Activated CD4-positive, alpha-beta T cell treated with anti-CD3 and anti-CD28 coated beads, Interleukin-2, amount 10 ng/mL, durations not matched to agents 24 days and 14 days (primary cell): ENCODE measurements at places on chromosomes 1 and 21.

- H3K4me3 ChIP-seq = no peak overlapping the region
- H3K27me3 ChIP-seq = no peaks in the 10 kb centered on the region
- H3K4me1 ChIP-seq = peaks cover 14% of the 10 kb centered on the region
- H3K36me3 ChIP-seq = peaks cover 15% of the 10 kb centered on the region
- no peak for DNase-seq
Observed at GRCh38 chr1:227778401-227778947, 37.0 kb upstream of the PRSS38 start.

DNA sequence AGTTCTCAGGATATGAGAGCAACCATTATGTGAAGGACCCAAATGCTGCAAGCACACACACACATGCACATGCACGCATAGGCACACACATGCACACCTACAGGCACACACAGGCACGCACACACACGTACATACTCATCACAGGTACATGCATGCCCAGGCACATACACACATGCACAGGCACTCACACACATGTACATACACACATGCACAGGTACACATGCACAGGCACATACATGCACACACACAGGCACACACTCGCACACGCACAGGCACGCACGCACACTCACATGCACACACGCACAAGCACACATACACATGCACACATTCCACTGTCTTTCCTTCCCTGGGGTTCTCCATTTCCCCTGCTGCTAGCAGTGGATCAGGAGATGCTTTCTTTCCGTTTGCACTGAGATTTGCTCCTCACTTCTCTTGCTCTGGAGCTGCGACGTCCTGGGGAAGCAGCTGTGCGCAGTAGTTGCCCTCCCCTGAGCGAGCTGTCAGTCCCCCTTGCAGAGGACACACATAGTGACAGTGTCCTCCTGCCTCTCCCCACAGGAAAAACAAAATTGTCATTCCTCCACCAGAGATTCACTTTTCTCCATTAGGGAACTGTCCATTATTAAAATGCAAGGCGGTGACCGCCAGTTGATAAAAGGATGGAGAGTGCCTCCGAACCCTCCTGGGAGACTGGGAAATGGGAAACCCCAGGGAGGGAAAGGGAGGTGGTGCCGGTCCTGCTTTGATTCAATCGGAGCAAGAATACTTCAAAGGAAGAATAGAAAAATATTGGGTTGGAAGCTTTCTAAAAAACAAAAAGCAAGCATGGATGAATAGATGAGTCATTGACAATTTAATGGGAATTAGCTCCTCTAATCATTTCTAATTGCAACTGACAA is 69.5 kb downstream of the WDR4 start:
- H3K4me3 ChIP-seq = no peak overlapping the region
- peaks cover 34% of the 10 kb centered on the region for H3K27me3 ChIP-seq
- DNase-seq = no peak
- no peak overlapping the region for H3K27ac ChIP-seq

GRCh38 chr21:30233228-30234020 is 17.5 kb upstream of the CLDN8 start:
- DNase-seq = no peak
- H3K36me3 ChIP-seq = no peaks in the 10 kb centered on the region
- no peak overlapping the region for H3K4me3 ChIP-seq
- H3K27ac ChIP-seq = no peak overlapping the region
- H3K27me3 ChIP-seq = no peaks in the 10 kb centered on the region
- no peaks in the 10 kb centered on the region for H3K4me1 ChIP-seq

GRCh38 chr1:225835856-225836255 is 25.9 kb downstream of the EPHX1 start:
- H3K27me3 ChIP-seq = no peaks in the 10 kb centered on the region
- H3K27ac ChIP-seq = no peak overlapping the region
- no peak overlapping the region for H3K4me3 ChIP-seq
- H3K4me1 ChIP-seq = no peaks in the 10 kb centered on the region
- no peak for DNase-seq

DNA sequence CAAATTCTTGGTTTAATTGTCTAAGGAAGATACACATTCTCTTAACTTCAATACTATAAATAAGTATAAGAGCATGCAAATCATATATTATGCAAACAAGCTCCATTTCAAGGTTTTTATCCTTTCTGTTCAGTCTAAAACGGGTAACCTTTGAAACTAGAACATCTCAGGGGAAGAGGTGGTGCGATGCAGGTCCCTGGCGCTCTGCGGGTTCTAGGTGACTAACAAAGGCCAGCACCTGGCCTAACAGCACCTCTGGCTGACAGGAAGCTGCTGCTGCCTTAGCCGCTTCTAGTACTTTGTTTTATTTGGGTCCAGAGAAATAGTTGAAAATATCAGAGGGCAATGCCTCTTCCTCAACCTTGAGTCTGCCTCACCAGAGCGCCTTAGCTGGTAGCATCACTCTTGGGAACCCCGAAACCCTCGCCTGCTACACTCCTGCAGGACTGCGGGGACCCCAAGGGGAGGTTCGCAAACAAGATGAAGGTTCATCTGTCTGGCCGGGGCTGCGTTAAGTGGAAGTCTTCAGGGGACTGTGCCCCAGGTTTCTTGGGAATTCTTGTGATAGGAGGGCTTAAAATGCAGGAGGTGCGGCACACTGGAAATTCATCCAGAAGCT is 45.5 kb downstream of the PRDM15 start:
- no peaks in the 10 kb centered on the region for H3K4me1 ChIP-seq
- H3K4me3 ChIP-seq = no peak overlapping the region
- H3K27ac ChIP-seq = no peak overlapping the region
- H3K36me3 ChIP-seq = peaks cover 18% of the 10 kb centered on the region
- no peak for DNase-seq

GRCh38 chr1:56095696-56096665 is 483.4 kb downstream of the PLPP3 start:
- DNase-seq = no peak
- no peaks in the 10 kb centered on the region for H3K27me3 ChIP-seq
- H3K36me3 ChIP-seq = no peaks in the 10 kb centered on the region
- H3K4me3 ChIP-seq = no peak overlapping the region
